ENCODE measurements at places on chromosomes 12 and 14.

GRCh38 chr14:82080370-82080769, 546.7 kb upstream of the SEL1L start:
- DNase-seq, result no peak

DNA sequence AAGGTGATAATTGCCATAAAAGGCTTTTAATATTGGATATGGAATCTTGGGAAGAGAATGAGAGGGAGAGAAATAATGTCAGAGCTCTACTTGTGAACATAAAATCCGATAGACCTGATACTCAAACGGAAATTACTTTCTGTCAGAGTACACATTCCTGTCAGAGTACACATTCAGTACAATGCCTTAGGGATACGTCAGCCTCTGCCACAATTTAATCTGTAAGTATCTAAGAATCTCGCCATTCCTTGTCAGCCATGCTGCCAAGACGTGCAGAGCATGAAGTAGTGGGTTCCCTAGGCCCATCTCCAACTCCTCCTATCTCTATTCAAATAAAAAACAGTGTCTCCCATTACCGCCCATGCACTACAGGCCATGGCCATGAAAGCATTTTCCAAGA, 242.6 kb downstream of the CEP128 start:
- DNase-seq, result no peak

DNA sequence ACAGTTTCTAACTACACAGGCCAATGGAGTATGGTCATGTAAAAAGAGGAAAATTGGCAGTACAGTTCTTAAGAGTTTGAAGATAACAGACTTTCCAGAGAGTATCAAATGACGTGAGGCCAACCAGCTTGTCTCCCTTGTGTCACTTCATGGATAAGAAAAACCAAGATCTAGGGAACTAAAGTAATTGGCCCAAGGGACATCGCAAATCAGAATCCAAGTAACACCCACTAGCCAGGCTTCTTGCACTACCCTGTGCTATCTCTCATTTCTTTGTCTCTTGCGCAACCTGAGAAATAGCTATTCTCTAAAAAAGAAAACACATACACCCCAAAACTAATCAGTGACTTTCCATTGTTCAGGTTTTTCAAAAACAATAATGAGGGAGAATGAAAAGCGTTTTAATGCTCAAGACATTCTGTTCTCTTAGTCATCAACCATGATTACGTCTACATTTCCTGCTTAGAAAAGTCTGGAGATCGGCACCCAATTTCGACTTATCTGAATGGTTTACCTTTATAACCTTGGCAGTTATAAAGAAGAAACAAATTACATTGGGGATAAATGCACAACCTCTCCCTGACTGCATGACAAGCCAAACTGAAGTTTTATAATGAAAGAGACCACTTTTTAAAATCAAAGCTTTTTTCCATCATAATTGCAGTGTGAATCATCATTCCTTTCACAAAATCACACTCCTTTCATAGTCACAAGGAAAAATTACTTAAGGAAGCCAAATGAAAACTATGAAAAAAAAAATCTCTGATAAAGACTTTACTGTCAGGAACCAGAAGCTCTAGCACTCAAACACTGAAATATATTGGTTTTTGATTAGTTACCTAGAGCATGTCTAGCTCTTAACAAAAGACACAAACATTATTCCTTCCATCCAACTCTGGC, 42.1 kb downstream of the TMTC1 start:
- no peak for DNase-seq

GRCh38 chr12:91327131-91327530, 144.5 kb upstream of the DCN start:
- no peak for DNase-seq

DNA sequence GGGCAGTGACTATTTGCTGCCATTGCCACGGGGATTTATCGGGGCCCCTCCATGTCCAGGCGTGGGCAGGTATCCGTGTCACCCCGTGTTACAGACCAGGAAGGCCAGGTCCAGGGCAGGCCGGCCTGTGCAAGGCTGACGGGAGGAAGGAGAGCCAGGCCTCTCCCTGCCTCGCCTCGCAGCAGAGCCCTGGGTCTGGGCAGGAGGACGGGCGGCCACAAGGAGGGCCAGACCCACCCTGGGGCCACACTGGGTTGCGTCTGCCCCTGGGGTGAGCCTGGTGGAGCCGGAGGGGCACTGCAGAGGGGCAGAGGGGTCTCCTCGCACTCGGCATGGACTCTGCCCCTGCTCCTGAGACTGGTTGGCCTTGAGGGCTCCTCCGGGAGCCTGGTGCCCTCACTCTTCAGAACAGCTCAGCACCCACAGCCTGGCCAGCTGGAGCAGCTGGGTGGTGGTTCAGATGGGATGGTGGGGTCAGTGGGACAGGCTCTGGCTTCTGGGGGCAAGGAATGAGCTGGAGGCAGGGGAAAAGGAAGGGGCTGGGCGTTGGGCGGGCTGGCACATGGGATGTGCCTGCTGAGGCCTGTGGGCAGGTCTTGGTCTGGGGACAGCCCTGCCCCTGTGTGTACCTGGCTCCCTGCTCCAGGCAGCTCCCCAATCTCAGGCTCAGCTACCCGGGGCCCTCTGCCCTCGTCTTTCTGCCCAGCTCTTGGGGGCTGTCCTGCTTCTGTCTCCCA, 53.9 kb downstream of the KIF26A start:
- no peak for DNase-seq

DNA sequence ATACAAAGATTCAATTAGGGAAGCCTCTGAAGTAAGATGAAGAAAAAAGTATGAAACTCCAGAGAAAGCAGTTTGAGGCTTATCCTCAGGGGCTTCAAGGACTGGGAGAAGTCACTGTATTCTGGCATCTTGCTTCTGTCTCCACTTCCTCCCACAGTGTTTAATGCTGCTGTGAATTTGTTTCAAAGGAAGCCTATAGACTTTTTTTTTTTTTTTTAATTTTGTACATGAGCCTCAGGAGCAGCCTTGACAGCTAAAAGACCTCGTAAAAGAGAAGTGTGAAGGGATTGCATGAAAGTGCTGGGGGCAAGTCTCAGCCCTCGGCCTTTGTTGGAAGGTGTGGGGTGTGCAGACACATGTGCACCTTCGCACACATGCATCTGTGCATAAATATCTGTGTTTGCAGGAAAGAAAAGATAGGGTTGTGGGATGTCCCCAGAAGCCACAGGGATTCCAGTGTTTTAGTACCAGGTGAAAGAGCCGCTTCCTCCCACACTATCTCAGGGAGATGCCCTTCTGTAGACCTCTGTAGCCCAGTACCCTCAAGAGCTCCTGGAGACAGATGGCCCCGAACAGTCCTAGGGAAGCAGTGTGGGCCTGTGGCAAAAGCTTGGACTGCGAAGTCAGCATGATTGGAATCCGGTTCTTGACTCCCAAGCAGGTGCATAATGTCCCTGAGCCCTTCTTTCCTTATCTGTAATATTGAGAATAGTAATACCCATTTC, 193.5 kb upstream of the BCL2L14 start:
- no peak for DNase-seq

DNA sequence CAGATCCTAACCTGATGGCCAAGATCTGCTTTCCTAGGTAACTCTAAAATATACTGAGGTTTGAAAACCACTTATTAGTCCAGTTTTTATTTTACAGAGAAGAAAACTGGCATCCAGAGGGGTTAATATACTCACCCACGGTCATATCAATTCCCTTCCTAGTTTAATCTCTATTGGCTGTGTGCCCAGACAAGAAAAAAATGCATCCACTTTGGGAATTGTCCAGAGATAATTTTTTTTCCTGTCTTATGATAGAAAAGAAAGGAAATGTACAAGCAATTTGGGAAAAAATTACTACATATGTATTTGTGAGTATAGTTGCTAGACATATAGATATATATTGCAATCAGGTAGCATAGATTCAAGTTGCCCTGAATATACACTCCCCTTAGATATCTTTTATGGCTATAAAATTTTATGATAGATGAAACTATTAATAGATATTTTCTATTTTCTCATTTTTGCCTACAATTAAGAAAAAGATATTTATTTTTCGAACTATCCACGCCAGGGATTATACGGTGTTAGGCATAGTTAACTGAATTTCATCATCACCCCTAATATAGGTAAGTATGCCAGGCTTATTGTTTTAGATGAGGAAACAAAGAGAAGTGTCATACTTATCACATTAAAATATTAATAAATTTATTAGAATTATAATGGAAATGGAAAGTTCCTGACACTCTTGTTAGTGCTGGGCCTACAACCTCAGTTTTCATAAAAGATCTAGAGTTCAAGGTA, 100.5 kb upstream of the SLC38A2 start:
- DNase-seq, result no peak

DNA sequence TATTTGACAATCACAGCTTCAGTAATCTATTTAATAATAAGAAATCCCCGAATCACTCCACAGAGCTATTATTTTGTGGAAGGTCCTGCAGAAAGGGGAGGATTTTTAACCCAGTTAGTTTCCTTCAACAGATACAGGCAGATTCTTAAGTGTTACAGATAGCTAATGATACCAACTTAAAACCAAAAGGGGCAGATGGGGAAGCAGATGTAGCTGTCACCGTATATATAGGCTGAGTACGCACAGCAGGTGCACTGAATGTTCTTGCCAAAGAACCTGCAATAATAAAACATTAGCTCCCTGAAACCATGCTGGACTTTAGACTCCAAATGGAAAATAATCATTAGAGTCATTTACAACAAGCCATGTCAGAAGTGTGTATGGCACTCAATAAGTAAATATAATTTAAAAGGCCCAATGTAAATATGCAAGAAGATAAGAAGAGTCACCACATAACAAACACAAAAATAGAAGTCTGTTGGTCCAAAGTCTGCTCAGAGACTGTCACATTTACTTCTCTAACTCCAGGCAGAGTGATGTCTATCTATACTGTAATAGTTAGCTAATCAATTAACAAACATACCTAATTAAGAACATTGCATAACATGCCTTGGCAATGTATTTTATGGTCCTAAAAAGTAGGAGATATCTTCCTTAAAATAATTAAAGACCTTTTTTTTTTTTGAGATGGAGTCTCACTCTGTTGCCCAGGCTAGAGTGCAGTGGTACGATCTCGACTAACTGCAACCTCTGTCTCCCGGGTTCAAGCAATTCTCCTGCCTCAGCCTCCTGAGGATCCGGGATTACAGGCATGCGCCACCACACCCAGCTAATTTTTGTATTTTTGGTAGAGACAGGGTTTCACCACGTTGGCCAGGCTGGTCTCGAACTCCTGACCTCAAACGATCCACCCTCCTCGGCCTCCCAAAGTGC, 78.8 kb downstream of the SEC23A start:
- no peak for DNase-seq

- DNase-seq, result no peak
Observed at GRCh38 chr14:101789222-101789621, 27.7 kb downstream of the PPP2R5C start.

DNA sequence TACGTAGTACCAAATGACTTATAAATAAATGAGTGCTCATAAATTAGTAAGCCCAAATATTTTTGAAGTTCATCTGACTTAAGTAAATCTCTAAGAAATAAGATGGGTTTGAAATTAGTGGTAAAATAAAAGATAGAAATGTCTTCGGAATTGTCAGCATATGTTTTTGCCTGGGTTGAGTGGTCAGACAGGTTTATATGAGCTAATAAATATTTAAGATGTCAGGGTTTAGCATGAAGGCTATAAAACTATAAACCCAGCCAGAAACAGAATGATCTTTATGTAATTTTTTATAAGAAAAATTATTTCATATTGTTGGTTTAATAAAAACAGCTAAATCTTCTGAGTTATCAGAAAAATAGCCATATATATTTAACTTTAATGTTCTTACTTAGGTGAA, 37.3 kb downstream of the JAG2 start:
- DNase-seq, result no peak

- DNase-seq, result no peak
Observed at GRCh38 chr14:65263177-65263788, 149.2 kb upstream of the FUT8 start.

DNA sequence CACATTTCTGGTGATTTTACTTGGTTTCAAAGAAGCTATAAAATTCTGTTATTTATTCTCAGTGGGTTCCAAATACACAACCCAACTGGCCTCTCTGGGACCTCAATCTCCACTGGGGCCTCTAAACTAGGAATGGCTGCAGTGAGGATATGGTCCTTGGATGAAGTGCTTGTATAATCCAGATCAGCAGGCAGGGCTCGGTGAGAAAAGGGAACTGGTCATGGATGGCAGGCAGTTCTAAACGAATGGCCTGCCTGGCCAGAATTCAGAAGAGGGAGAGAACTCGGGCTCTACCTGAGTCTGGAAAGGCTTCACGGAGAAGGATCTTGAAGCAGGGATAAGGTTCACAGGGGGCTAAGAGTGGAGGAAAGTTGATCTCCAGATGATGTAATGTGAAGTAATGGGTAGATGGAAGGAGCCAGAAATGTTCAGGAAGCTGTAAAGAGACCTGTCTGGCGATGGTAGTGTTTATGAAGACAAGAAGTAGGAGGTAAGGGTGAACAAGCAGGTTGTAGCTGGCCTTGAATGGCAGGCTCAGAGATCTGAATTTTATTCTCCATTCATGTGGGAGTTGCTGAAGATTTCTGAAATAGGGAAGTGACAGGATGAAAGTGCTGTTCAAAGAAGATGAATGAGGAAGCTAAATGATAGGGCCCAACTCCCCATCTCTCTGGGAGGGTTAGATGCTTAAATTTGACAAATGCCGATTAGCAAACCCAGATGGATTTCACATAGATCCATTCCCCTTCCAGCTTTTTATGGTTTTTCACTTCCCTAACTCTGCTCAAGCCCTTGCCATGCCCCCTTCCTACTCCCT, 31.5 kb upstream of the ANO6 start:
- no peak for DNase-seq

- no peak for DNase-seq
Observed at GRCh38 chr14:50342221-50343078, 30.3 kb downstream of the DMAC2L start.

DNA sequence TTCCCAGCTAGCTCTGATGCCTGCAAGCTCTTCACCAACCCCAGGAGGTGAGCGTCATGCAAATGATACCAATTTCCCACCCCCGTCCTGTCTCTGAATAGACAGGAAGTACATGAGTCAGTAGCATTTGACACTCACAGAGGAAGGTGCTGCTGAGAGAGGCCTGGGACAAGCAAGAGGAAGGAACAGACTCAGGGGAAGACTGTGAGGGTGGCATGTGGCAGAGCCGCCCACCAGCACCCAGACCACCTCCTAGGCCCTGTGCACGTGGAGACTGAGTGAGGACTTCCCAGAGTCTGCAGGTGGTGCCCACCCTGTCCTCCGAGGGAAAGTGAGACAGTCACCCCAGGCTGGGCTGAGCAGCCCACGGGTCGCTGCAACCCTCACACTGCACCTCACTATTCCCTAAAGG, 199.5 kb upstream of the SFSWAP start:
- no peak for DNase-seq

GRCh38 chr14:93544212-93544611, 113.5 kb downstream of the UNC79 start:
- no peak for DNase-seq

Data from cortex of kidney (tissue), 1 donor.